ENCODE measurements at places on chromosomes 5 and 9. TPM values are rescaled to one million over a fixed set of nuclear protein-coding genes. Genes with fewer than 3 reads are reported as not detected.
A peak's percentile ranks its signal among the peaks of the same experiment; 100 is the strongest.

DNA sequence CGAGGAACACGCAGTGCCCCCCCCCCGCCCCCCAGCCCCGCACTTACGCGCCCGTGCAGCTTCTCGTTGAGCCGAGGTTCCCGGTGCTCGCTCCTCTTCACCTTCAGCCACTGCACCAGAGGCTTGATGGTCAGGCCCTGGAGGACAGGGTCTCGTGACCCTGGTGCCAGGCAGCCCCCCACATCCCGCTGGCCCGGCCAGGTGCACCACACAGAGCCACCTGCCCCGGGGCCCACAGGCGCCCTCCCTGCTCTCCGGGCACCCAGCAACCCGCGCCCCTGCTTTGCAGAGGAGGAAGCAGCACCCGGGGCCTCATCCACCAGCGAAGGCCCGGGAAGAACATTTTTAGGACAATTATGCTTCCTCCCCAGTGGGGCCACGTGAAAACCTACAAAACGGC is 39.0 kb downstream of the EXOC3 start:
- DNase-seq: no peak
- H3K4me3 ChIP-seq: no peak overlapping the region
- no peaks in the 10 kb centered on the region for H3K4me1 ChIP-seq
- no peaks in the 10 kb centered on the region for H3K27me3 ChIP-seq
- H3K27ac ChIP-seq: no peak overlapping the region

DNA sequence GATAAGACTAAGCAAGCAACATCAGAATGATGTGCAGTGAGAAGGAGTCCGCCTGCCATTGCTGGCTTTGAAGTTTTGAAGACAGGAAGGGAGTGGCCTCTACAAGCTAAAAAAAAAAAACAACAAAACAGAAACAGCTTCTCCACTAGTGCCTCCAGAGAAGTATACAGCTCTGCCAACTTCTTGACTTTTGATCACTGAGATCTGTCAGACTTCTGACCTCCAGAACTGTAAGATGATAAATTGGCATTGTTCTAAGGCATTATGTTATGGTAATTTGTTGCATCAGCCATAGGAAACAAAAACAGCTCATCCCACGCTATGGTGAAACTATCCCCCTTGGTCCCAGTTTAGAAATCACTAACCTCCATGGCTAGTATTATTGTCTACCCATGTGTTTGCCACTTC is 131.0 kb upstream of the VCAN start:
- no peak overlapping the region for H3K27ac ChIP-seq
- peaks cover 15% of the 10 kb centered on the region for H3K4me1 ChIP-seq
- H3K36me3 ChIP-seq: no peaks in the 10 kb centered on the region
- H3K4me3 ChIP-seq: no peak overlapping the region

The TIFAB gene
- total RNA-seq: not detected

The CCL27 gene
- total RNA-seq: not detected

DNA sequence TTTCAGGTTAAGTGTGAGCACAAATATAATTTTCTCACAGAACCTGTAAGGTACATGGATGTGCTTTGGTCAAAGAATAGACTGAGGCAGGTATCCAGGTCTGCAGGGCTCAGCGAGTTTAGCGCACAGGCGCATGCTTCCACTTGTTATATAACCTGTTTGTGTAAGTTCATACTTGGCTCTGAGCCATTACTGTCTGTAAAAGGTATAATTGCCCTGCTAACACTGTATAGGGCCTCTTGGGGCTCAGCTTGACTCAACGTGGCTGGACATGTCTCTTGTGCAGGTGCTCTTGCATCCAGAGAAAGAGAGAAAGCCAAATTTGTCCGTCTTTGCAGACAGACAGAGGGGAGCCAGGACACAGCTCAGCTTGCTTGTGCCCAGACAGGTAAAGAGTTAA is 759.6 kb downstream of the MTRR start:
- DNase-seq: no peak
- no peaks in the 10 kb centered on the region for H3K4me1 ChIP-seq
- H3K4me3 ChIP-seq: no peak overlapping the region
- H3K36me3 ChIP-seq: no peaks in the 10 kb centered on the region
- H3K27me3 ChIP-seq: no peaks in the 10 kb centered on the region

- H3K4me3 ChIP-seq: peak overlapping the region; percentile 95
- H3K27me3 ChIP-seq: no peaks in the 10 kb centered on the region
- DNase-seq: peak; percentile 93
- H3K4me1 ChIP-seq: peaks cover 12% of the 10 kb centered on the region
Observed at GRCh38 chr5:9544502-9545135, 1.3 kb downstream of the SEMA5A start.

- no peaks in the 10 kb centered on the region for H3K27me3 ChIP-seq
- peaks cover 16% of the 10 kb centered on the region for H3K4me1 ChIP-seq
- H3K36me3 ChIP-seq: no peaks in the 10 kb centered on the region
- no peak for DNase-seq
- H3K27ac ChIP-seq: no peak overlapping the region
Observed at GRCh38 chr9:35110327-35110761, 5.3 kb downstream of the ATOSB start.

GRCh38 chr9:107905308-107906020 is 415.9 kb upstream of the KLF4 start:
- no peaks in the 10 kb centered on the region for H3K27me3 ChIP-seq
- H3K27ac ChIP-seq: no peak overlapping the region
- no peaks in the 10 kb centered on the region for H3K4me1 ChIP-seq
- no peak for DNase-seq
- H3K36me3 ChIP-seq: no peaks in the 10 kb centered on the region

The MSX2 gene
- total RNA-seq: 0.17 TPM

GRCh38 chr5:149938279-149938678 is 6.3 kb downstream of the PDE6A start:
- 0 out of 2 replicates have a peak, but pooled peaks cover 5% of the 10 kb centered on the region for H3K4me1 ChIP-seq
- no peaks in the 10 kb centered on the region for H3K27me3 ChIP-seq
- H3K27ac ChIP-seq: no peak overlapping the region

- no peak overlapping the region for H3K4me3 ChIP-seq
- H3K36me3 ChIP-seq: no peaks in the 10 kb centered on the region
- DNase-seq: no peak
- H3K4me1 ChIP-seq: no peaks in the 10 kb centered on the region
- H3K27ac ChIP-seq: no peak overlapping the region
- H3K27me3 ChIP-seq: no peaks in the 10 kb centered on the region
Observed at GRCh38 chr9:16401701-16402100, 468.8 kb downstream of the BNC2 start.

The PCDHB3 gene
- 15.3 TPM for total RNA-seq

DNA sequence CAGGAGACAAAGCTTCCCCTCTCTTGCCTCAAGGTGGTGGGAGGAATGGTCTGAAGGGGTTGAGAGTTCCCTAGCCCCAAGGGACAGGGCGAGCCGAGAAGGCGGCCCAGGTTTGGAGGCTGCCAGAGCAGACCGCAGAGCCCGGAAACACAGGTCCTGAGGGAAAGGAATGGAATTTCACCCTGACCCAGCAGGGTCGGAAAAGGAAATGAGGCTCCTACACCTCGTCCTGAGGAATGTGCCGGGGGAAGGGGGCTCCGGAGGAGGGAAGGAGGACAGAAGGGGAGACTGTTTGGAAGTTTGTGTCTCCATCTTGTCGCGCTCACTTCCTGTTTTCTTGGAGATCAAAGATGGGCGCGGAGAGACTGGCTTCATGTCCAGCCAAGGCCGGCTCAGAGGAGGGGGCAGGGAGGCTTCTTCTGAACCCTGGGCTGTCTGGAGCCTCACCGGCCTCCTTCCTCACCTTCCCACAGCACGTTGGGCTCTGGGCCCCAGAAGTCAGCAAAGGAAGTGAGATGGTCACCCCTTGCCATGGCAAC is 9.6 kb downstream of the ENG start:
- peak overlapping the region; percentile 87 for H3K27ac ChIP-seq
- DNase-seq: peak; percentile 77
- H3K36me3 ChIP-seq: no peaks in the 10 kb centered on the region
- no peaks in the 10 kb centered on the region for H3K4me1 ChIP-seq
- H3K27me3 ChIP-seq: no peaks in the 10 kb centered on the region

DNA sequence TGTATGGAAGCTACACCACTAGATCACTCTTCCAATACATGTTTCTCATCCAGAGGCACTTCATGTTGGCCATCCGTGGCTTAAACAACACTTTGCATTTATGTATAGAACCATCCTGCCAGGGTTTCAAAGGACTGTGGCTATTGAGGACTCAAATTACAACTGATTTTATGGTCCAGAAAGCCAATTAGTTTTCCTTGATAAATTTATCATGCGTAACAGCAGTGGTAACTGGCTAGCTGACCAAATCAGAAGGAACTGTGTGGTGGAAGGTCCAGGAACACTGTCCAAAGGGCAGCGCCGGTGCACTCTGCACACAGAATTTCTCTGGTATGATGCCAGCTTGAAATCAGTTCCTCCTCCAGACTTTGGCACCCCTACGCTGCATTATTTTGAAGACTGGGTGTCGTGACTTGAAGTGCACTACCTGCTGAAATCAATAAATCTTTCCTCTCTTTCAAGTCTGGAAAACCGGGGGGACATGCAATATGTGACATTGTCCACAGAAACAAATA is 69.3 kb upstream of the TMEM252 start:
- no peak for DNase-seq
- no peaks in the 10 kb centered on the region for H3K4me1 ChIP-seq
- no peaks in the 10 kb centered on the region for H3K36me3 ChIP-seq
- H3K27ac ChIP-seq: no peak overlapping the region
- H3K27me3 ChIP-seq: no peaks in the 10 kb centered on the region

DNA sequence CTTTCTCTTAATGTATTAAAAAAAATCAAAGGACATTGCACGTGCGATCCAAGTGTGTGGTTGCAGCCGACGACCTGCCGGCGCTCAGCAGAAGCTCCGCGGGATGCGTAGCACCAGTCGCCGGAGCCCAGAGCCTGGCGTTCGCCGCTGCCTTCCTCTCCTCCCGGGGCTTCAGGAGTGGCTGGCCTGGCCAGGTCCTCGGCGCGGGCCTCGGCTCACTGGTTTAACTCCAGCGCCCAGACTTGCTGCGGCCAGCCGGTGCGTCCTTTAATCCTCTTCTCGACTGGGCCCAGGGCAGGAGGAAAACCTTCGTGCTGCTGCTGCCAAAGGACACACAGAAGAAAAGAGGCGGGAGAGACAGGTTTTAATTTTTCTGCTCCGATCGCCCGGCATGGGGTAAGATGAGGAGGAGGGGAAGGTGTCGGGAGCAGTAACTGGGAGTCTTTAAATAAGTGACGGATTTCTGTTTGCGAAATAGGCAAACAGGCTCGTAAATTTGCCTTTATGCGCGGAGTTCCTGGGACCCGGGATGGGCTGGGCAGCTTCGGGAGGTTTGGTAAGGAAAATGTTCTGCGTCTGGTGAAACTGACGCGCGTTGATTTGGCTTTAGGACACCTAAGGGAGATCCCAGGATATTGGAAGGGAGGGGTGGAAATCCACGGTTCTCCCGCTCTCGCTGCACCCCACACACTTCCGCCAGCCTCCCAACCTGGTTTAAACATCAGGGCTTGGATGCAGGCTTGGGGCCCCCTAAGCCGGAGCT is 2.3 kb downstream of the HAND1 start:
- peaks cover 100% of the 10 kb centered on the region for H3K27me3 ChIP-seq
- peak; percentile 62 for DNase-seq
- no peak overlapping the region for H3K27ac ChIP-seq
- peaks cover 75% of the 10 kb centered on the region for H3K4me1 ChIP-seq
- peak overlapping the region; percentile 63 for H3K4me3 ChIP-seq
- no peaks in the 10 kb centered on the region for H3K36me3 ChIP-seq

DNA sequence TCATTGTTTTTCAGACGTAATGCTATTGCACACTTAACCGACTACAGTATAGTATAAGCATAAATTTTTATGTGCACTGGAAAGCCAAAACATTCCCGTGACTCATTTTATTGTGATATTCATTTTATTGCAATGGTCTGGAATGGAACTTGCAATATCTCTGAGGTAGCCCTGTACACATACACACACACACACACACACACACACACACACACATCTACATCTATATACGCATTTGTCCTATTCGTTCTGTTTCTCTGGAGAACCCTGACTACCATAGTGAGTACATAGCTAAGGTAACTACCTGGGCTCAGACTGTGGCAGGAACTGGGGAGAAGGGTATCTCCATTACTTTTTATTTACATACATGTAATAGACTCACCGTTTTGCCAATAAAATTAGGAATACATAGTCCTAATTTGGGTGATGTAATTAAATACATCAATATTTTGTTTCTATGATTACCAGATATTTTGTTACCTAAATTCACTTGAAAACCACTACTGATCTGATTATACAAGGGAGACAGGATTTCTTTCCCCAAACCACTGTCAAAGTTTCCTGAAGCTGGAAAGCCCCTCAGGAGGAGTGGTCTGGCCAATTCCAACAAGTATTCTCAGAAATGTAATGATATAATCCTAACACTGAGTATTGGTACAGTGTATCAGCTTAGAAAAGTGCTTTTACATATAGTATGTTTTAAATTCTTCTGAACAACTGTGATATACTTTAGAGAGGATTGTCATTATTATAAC is 74.0 kb upstream of the PLPP1 start:
- no peaks in the 10 kb centered on the region for H3K27me3 ChIP-seq
- H3K36me3 ChIP-seq: no peaks in the 10 kb centered on the region
- peaks cover under 1% of the 10 kb centered on the region for H3K4me1 ChIP-seq
- DNase-seq: no peak
- H3K27ac ChIP-seq: no peak overlapping the region

GRCh38 chr5:178331491-178331996 is 98.9 kb upstream of the PHYKPL start:
- no peak overlapping the region for H3K4me3 ChIP-seq
- H3K4me1 ChIP-seq: peaks cover 7% of the 10 kb centered on the region
- H3K36me3 ChIP-seq: no peaks in the 10 kb centered on the region

The PTPA gene
- 122 TPM for total RNA-seq

- DNase-seq: no peak
- no peak overlapping the region for H3K27ac ChIP-seq
- H3K27me3 ChIP-seq: no peaks in the 10 kb centered on the region
Observed at GRCh38 chr5:119131530-119132304, 60.8 kb downstream of the DMXL1 start.

GRCh38 chr5:149325166-149325735 is 20.0 kb upstream of the GRPEL2 start:
- H3K4me3 ChIP-seq: no peak overlapping the region
- H3K36me3 ChIP-seq: no peaks in the 10 kb centered on the region
- no peak for DNase-seq
- no peaks in the 10 kb centered on the region for H3K27me3 ChIP-seq

The TMEM167A gene
- 158 TPM for total RNA-seq

The FAM78A gene
- total RNA-seq: 2.1 TPM

DNA sequence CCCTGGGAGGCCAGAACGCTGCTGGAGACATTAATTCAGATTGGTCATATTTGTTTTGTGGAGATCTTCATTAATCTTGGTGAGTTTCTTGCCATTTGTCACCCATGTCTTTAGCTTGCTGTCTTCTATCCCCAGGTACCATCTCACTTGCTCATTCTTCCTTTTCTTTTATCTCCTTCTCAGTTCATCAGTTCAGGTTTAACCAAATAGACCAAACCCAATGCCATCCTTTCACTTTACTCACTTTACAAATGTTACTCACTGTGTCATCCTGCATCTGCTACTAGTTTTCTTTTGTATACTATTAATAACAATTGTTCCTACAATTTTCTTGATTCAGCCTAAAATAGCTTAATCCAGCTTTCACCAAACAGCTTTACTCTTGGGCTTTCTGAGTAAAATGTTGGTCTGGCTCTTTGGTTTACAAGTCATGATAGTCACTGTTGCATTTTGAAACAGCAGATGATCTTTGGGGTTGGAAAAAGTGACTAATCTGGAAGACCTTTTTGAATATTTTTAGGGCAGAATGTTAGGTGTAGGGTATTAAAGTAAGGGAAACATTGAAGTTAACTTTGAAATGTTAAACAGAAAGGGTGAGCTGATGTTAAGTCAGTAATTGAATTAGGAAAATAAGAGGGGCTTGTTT is 246.9 kb downstream of the ZSWIM6 start:
- H3K27me3 ChIP-seq: no peaks in the 10 kb centered on the region
- no peaks in the 10 kb centered on the region for H3K36me3 ChIP-seq
- H3K4me1 ChIP-seq: no peaks in the 10 kb centered on the region
- H3K4me3 ChIP-seq: no peak overlapping the region
- H3K27ac ChIP-seq: no peak overlapping the region
- no peak for DNase-seq

All from GM23338 (cell line).